ENCODE measurements at places on chromosomes 3 and 15.

GRCh38 chr15:63986185-63986680, 60.1 kb downstream of the DAPK2 start:
- DNase-seq, result no peak

- DNase-seq, result peak; percentile 8
These were observed 983 bp downstream of the KBTBD12 start for GRCh38 chr3:127915937-127916493.

GRCh38 chr3:141328286-141329166, 39.8 kb upstream of the ZBTB38 start:
- DNase-seq, result peak; percentile 6

- DNase-seq, result peak; percentile 80
These were observed 243.8 kb downstream of the ALCAM start for GRCh38 chr3:105610473-105610872.

- DNase-seq, result no peak
These were observed 16.9 kb downstream of the TGFBR2 start for GRCh38 chr3:30623351-30623750.

- DNase-seq, result no peak
These were observed 9.1 kb downstream of the HDC start for GRCh38 chr15:50256188-50257041.

DNA sequence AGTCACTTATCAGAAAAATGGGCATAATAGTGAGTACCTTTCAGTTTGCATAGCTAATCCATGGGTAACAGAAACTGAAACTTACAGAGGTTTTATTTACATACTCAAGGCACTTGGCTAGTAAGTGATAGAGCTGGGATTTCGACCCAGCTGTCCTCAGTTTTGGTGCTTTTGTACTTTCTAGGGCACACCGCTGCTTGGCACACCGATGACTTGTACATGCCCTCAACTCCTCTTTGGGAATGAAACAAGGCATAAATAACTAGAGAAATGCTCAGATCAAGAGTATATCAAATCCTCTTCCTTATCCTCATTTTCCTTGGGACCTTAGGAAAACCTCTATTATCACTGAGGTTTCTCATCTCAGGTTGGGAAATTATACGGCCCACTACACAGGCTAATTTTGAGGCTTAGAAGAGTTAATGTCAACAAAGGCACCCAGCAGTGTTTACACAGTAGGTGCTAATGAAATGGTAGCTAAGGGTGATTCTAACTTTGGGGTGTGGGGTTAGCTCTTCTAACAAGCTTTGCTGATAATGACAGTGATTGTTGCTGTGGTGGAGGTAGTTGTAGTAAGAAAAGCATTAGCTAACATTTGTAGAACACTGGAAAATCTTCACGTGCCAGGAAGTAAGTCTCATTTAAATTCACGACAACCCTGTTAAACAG, 20.3 kb upstream of the DGKG start:
- no peak for DNase-seq

- peak; percentile 90 for DNase-seq
These were observed 41.2 kb downstream of the PTPN23 start for GRCh38 chr3:47421741-47422649.

DNA sequence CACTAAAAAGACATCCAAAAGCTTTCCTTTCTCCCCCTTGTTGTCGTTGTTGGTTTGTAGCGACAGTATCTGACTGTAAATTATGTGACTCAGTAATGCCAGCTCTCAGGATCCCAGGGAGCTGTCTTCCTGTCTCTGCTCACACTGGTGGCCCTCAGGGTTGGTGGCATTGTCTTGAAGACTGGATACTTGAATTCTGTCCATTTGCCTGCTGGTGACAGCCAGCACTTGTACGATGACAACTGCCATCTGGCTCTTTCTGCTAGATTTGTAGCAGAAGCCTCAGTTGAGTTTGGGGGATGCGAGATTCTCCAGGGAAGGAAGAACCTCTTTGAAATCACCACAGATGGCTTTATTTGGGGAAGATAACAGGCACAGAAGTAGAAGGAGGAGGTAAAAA, 120.8 kb downstream of the ARPP21 start:
- DNase-seq, result no peak
